ENCODE measurements at places on chromosomes 2 and 18. TPM values are rescaled to one million over a fixed set of nuclear protein-coding genes. Genes with fewer than 3 reads are reported as not detected.
A peak's percentile ranks its signal among the peaks of the same experiment; 100 is the strongest.

GRCh38 chr2:69581774-69582581, 61.6 kb downstream of the AAK1 start:
- no peak for DNase-seq

GRCh38 chr2:73821669-73822068, 7.1 kb upstream of the STAMBP start:
- no peak for DNase-seq

- DNase-seq: no peak
These were observed 77.2 kb downstream of the ACKR3 start for GRCh38 chr2:236646871-236647270.

GRCh38 chr2:42879913-42880737, 87.7 kb upstream of the HAAO start:
- peak; percentile 39 for DNase-seq

GRCh38 chr2:108548208-108549003, 14.1 kb downstream of the LIMS1 start:
- no peak for DNase-seq

GRCh38 chr2:163779970-163780597, 44.3 kb upstream of the FIGN start:
- peak; percentile 32 for DNase-seq

REG3A gene
- total RNA-seq: not detected

FAM228A gene
- not detected for total RNA-seq

DNA sequence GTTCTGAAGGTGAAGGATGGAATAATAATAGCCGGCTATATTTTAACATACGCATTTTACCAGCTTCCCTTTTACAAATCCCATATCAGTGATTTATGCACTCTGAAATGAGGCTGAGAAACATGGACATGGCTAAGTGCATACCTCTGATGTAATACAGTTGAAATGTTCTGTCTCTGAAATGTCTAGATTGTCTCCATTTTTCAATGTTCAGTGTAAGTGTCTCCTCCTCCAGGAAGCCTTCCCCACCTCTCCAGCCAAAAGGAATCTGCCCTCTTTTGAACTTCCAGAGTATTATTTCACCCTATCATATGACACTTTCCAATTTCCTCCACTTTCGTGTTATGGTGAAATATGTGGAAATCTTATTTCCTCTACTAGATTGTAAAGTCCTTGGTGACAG, 29.5 kb upstream of the ME2 start:
- no peak for DNase-seq

GRCh38 chr2:237742191-237742590, 56.4 kb upstream of the RBM44 start:
- no peak for DNase-seq

DNA sequence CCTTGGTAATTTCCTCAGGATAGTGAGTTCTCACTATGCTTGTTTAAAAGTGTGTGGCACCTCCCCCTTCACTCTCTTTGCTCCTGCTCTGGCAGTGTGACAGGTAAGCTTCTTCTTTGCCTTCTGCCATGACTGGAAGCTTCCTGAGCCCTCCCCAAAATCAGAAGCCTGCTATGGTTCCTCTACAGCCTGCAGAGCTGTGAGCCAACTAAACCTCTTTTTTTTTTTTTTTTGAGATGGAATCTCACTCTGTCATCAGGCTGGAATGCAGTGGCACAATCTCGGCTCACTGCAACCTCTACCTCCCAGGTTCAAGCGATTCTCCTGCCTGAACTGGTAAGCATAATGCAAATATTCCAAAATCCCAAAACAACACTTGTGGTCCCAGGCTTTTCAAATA, 80.0 kb downstream of the SOWAHC start:
- DNase-seq: no peak

- DNase-seq: no peak
These were observed 323.6 kb downstream of the GBX2 start for GRCh38 chr2:235844561-235844960.

GRCh38 chr2:110829413-110830146, 97.2 kb downstream of the ACOXL start:
- DNase-seq: no peak

- no peak for DNase-seq
These were observed 16.3 kb downstream of the TEX51 start for GRCh38 chr2:126914811-126915500.

- no peak for DNase-seq
These were observed 103.2 kb downstream of the MREG start for GRCh38 chr2:215910180-215910579.

GRCh38 chr18:62596145-62597005, 73.5 kb downstream of the ZCCHC2 start:
- DNase-seq: no peak

PSMG2 gene
- total RNA-seq: 55.7 TPM

DNA sequence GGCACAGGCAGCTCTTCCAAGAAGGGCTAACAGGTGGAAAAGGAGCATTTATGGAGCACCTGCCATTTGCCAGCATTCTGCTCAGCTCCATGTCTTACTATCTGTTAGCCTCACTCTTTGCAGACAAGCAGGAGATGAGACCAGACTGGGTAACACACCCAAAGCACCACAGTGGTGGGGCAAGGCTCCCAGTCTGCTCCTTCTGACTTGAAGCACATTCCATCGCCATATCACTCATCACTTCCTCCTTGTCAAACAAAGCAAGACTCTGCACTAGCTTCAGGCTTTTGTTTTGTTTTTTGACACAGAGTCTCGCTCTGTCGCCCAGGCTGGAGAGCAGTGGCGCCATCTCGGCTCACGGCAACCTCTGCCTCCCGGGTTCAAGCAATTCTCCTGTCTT, 182.8 kb downstream of the MGAT5 start:
- no peak for DNase-seq

- no peak for DNase-seq
These were observed 40.9 kb upstream of the ORC2 start for GRCh38 chr2:201004370-201004769.

- DNase-seq: no peak
These were observed 327.1 kb downstream of the NCKAP5 start for GRCh38 chr2:133241224-133241571.

- no peak for DNase-seq
These were observed 147.8 kb downstream of the SATB2 start for GRCh38 chr2:199309973-199310372.

DNA sequence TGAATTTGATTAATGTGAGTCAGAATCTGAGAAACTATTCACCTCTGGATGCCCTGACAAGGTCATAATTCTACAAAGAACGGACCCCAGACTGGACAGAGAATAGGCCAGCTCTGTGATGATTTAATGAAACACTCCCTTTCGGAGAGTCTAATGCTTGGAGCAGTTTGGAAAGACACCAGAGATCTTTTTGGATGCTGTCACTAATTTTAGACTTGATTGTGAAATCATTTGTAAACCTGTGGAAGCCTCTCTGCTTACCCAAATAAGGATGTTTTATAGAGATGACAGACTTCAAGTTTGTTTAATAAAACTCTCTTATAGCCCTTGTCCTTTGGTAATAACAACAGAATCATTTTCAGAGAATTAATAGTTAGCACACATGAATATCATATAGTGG, 83.5 kb downstream of the MYL12B start:
- DNase-seq: no peak

DNA sequence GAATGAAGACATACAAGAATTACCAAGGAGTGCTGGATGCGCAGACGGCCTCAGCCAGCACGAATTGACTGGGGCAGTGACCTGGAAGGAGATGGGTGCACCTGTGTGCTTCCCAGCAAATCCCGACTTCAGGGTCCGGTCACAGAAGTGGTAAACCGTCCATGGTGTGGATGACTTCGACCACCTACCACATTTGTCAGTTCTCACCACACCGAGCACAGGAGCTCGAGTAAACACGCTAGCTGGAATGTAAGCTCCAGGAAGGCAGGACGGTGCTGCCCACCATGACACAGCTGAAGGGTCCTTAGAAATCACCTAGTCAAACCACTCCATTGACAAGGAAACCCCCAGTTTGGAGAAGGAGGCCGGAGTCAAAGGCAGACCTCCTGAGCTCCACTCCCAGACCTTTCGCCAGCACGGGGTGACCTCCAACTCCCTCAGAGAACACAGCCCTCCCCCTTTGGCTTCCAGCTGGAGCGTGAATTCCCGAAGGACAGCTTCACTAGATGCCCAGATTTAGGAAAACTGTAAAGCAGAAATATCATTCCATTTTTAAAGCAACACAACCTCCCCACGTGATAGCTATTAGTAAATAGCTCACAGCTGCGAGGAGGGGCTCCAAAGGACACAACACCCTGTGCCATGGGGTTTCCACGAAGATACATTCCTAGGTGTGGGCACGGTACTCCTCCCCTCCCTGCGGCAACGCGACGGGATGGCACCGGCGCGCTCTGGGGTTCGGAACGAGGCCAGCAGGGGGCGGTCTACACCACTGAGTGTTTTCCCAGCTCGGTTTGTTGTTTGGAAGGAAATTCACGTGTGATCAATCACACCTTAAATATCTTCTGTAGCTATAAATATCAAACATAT, 34.1 kb upstream of the GNAL start:
- peak; percentile 66 for DNase-seq

- DNase-seq: no peak
These were observed 56.7 kb upstream of the DSC1 start for GRCh38 chr18:31219395-31219794.

- DNase-seq: no peak
These were observed 109.8 kb upstream of the YPEL5 start for GRCh38 chr2:30037016-30037415.

DNA sequence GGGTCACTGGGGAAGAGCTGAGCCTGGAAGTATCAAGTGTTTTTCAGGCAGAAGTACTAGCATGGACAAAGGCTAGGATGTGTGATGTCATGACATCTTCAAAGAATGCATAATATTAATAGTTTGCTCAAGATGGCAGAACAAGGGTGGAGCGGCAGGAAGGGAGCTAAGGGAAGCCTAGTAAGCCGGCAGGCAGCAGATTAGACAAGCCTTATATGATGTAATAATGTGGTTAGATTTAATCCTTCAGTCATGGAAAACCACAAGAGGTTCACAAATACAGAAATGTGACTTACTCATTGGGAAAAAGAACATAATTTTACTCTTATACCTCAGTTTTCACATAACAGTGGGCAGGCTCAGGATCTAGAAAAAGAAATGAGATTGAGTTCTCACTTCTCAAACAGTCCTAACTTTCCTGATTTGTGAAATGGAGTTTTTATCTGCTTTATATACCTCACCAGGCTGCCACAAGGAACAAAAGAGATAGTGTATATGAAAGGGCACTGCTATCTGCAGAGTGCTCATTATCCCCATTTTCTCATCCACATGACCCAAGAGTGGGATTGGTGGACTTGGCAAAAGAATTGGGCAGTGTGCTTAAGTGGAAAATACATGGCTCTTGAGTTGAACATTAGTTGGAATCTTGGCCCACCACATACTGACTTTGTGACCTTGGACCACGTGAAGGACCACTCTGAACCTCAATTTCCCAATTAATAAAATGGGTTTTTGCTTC, 89.1 kb upstream of the LHCGR start:
- DNase-seq: no peak

DNA sequence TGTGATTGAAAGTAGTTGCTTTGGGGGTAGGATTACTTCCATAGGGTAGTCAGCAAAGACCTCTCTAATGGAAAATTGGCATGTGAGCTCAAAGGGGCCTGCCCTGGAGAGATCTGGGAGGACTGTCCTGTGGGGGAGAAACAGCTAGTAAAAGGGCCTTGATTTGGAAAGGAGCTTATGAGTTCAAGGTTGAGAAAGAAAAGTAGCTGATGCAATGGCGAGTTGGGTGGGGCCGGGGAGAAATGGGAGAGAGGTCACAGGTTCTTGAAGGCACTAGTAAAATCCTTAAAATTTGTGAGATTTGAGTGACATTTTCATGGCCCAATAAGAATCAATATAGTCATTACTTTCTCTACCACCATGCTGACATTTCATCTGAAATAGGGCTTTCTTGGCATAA, 82.0 kb upstream of the CCDC195 start:
- DNase-seq: no peak

RFTN2 gene
- not detected for total RNA-seq

NOSTRIN gene
- total RNA-seq: 5.1 TPM

SERPINB4 gene
- total RNA-seq: not detected

GRCh38 chr2:39852831-39853230, 73.8 kb upstream of the THUMPD2 start:
- DNase-seq: no peak

GRCh38 chr2:133887676-133888040, 319.4 kb upstream of the NCKAP5 start:
- DNase-seq: no peak

- no peak for DNase-seq
These were observed 352.3 kb downstream of the PARD3B start for GRCh38 chr2:204897561-204897960.

ZNF385B gene
- not detected for total RNA-seq

DNA sequence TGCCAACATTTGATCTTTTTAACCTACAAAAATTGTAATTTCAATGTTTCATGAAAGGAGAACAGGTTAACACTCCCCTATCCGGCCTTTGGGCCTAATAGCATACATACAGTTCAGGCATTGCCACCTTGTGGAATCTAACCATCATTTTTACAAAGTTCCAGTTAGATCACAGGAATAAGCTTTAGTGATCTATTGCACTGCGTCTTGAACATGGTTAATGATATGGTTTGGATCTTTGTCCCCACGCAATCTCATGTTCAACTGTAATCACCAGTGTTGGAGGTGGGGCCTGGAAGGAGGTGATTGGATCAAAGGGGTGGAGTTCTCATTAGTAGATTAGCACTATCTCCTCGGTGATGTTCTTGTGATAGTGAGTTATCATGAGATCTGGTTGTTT, 58.2 kb upstream of the NEUROD1 start:
- DNase-seq: peak; percentile 31

NT5C1B gene
- total RNA-seq: not detected

GRCh38 chr18:22330508-22330907, 87.2 kb downstream of the CTAGE1 start:
- DNase-seq: no peak

GRCh38 chr2:99158599-99158998, 3.8 kb downstream of the LIPT1 start:
- DNase-seq: no peak

DNA sequence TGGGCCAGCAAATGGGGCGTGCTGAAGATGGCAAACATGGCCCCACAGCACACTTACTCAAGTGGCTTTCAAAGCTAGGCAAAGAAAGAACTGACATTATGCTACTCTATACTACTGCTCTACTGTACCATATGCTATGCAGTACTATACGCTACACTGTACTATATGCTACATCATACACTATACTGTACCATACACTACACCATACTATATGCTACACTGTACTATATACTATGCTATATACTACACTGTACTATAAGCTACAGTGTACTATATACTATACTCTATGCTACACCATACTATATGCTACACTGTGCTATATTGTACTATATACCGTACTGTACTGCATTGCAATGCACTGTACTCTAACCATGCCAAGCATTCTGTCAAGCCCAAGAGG, 243.7 kb upstream of the TMEM200C start:
- DNase-seq: no peak

- DNase-seq: no peak
These were observed 601.1 kb upstream of the PIK3C3 start for GRCh38 chr18:41353777-41354528.

DNA sequence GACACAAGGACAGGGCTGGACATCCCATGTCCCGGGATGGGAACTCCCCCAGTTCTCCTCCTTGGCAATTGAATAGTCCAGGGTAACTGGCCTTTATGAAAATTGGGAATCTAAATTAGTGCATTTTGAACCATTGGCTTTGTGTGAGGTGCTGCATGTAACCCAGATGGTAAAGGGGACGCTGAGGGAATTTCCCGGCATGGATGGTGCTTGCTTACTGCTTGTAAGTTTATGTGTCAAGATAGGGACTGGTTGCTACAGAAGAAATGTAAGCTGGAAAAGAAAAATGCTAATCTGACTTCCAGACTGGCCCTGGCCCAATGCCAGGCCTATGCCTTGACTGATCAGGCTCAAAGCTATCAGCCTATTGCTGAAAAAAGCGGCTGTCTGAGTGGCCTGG, 1096.7 kb upstream of the DDX18 start:
- no peak for DNase-seq

GRCh38 chr2:215038421-215038820, 100.0 kb downstream of the ABCA12 start:
- DNase-seq: no peak
